GM23248 (cell line): ENCODE measurements at places on chromosomes 6 and 20. TPM values are rescaled to one million over a fixed set of nuclear protein-coding genes. Genes with fewer than 3 reads are reported as not detected.

The APOM gene
- total RNA-seq: 0.76 and 3.3 TPM in 2 replicates

DNA sequence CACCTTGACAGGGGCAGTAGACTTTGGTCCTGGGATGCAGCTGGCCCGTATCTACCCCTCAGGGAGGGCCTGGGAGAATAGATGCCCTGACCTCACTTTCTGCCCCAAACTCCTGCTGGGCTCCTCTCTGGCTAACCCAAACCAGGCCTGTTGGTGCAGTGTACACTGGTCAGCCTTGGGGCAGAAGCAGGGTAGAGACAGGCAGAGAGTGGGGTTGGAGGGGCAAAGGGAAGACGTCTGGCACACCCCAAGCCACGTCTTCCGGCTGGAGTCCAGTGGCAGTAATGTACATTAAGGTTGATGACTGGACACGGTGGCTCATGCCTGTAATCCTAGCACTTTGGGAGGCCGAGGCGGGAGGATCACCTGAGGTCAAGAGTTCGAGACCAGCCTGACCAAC, 9.3 kb downstream of the DDR1 start:
- DNase-seq: no peak
- no peaks in the 10 kb centered on the region for H3K27me3 ChIP-seq
- H3K4me3 ChIP-seq: no peak overlapping the region
- H3K36me3 ChIP-seq: no peaks in the 10 kb centered on the region
- H3K27ac ChIP-seq: no peak overlapping the region

- H3K27me3 ChIP-seq: no peaks in the 10 kb centered on the region
- DNase-seq: no peak
- H3K36me3 ChIP-seq: no peaks in the 10 kb centered on the region
- peaks cover 12% of the 10 kb centered on the region for H3K4me1 ChIP-seq
- H3K4me3 ChIP-seq: no peak overlapping the region
- no peak overlapping the region for H3K27ac ChIP-seq
Measured at GRCh38 chr6:130585587-130585986, 219.8 kb downstream of the TMEM200A start.

- no peak overlapping the region for H3K27ac ChIP-seq
- H3K36me3 ChIP-seq: no peaks in the 10 kb centered on the region
- H3K4me3 ChIP-seq: no peak overlapping the region
- no peak for DNase-seq
- H3K4me1 ChIP-seq: no peaks in the 10 kb centered on the region; the same call in 1 of the 2 replicates
- H3K27me3 ChIP-seq: no peaks in the 10 kb centered on the region
Measured at GRCh38 chr20:15575255-15575654, 998.0 kb downstream of the KIF16B start.

- peaks cover 38% of the 10 kb centered on the region for H3K4me1 ChIP-seq
- H3K27me3 ChIP-seq: no peaks in the 10 kb centered on the region
- H3K4me3 ChIP-seq: no peak overlapping the region
- H3K36me3 ChIP-seq: no peaks in the 10 kb centered on the region
- DNase-seq: no peak
Measured at GRCh38 chr20:19789009-19789408, 31.0 kb downstream of the RIN2 start.

DNA sequence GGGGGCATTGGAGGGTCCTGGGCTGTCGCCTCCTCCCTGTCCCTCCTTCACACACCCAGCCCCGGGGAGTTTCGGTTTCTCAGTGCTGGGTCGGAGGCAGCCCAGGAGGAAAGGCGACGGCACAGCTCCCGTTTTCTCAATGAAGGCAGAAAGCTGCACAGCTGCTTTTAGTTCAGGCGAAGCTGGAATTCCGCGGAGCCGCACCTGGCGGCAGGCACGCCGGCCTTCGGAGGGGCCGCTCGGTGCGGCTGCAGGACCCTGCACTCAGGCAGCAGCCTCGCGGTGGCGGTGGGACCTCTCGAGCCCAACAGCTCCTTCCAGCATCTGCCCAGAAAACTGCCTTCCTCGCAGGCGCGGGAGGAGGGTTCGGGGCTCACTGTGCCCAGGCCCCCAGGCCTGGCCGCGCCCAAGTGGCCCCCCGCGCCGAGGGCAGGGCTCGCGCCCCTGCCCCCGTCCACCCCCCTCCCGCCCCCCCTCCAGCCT, 4.6 kb downstream of the FOXQ1 start:
- peak; percentile 52 for DNase-seq
- peak overlapping the region; percentile 77 for H3K4me3 ChIP-seq
- no peaks in the 10 kb centered on the region for H3K36me3 ChIP-seq
- no peak overlapping the region for H3K27ac ChIP-seq
- H3K27me3 ChIP-seq: peaks cover 24% of the 10 kb centered on the region
- peaks cover 4% of the 10 kb centered on the region for H3K4me1 ChIP-seq

DNA sequence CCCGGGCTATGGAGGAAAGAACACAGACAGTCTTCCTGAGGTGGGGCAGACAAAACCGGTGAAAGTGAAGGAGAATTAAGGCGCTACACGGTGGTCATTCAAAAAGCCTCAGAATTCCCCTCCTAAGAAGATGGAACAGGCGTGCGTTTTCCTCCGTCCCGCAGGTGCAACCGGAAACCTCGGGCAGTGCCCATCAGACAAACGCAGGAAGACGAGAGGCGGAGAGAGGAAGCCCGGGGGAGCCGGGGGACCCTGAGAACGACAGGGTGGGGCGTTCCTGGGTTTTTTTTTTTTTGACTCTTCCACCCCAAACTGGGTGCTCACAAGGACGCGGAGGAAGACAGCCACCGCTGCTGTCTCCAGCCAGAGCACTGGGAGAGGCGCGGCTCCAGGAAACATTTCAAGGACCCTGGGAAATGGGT, 25.4 kb downstream of the TTLL2 start:
- no peak for DNase-seq
- H3K4me3 ChIP-seq: no peak overlapping the region
- peaks cover 4% of the 10 kb centered on the region; the same call in 1 of the 2 replicates for H3K27me3 ChIP-seq
- no peak overlapping the region for H3K27ac ChIP-seq

- peak; percentile 42 for DNase-seq
- H3K27me3 ChIP-seq: no peaks in the 10 kb centered on the region
- H3K4me1 ChIP-seq: no peaks in the 10 kb centered on the region
- no peak overlapping the region for H3K27ac ChIP-seq
- H3K36me3 ChIP-seq: no peaks in the 10 kb centered on the region
Measured at GRCh38 chr6:122286512-122286911, 112.9 kb upstream of the HSF2 start.

GRCh38 chr20:7772371-7772770, 167.9 kb downstream of the HAO1 start:
- H3K36me3 ChIP-seq: no peaks in the 10 kb centered on the region
- DNase-seq: peak; percentile 53
- no peaks in the 10 kb centered on the region for H3K4me1 ChIP-seq
- no peaks in the 10 kb centered on the region for H3K27me3 ChIP-seq
- no peak overlapping the region for H3K27ac ChIP-seq

GRCh38 chr6:98844244-98845210, 10.2 kb downstream of the POU3F2 start:
- peaks cover 51% of the 10 kb centered on the region for H3K27me3 ChIP-seq
- H3K4me3 ChIP-seq: peak overlapping the region; percentile 67
- no peaks in the 10 kb centered on the region for H3K36me3 ChIP-seq
- H3K4me1 ChIP-seq: no peaks in the 10 kb centered on the region

- peak; percentile 97 for DNase-seq
- no peak overlapping the region for H3K4me3 ChIP-seq
- peak overlapping the region; percentile 85 for H3K27ac ChIP-seq
- H3K36me3 ChIP-seq: peaks cover 5% of the 10 kb centered on the region
- peaks cover 19% of the 10 kb centered on the region for H3K4me1 ChIP-seq
Measured at GRCh38 chr20:38143646-38144554, 21.2 kb downstream of the TGM2 start.

GRCh38 chr20:58669287-58670006, 18.4 kb downstream of the STX16 start:
- no peak for DNase-seq
- H3K36me3 ChIP-seq: peaks cover 58% of the 10 kb centered on the region
- peak overlapping the region; percentile 25 for H3K27ac ChIP-seq
- no peaks in the 10 kb centered on the region for H3K27me3 ChIP-seq
- peaks cover 9% of the 10 kb centered on the region for H3K4me1 ChIP-seq

- H3K4me3 ChIP-seq: no peak overlapping the region
- no peak overlapping the region for H3K27ac ChIP-seq
- no peak for DNase-seq
- H3K4me1 ChIP-seq: no peaks in the 10 kb centered on the region
- no peaks in the 10 kb centered on the region for H3K36me3 ChIP-seq
- H3K27me3 ChIP-seq: no peaks in the 10 kb centered on the region; the same call in 1 of the 2 replicates
Measured at GRCh38 chr6:168090706-168091105, 11.7 kb upstream of the FRMD1 start.

DNA sequence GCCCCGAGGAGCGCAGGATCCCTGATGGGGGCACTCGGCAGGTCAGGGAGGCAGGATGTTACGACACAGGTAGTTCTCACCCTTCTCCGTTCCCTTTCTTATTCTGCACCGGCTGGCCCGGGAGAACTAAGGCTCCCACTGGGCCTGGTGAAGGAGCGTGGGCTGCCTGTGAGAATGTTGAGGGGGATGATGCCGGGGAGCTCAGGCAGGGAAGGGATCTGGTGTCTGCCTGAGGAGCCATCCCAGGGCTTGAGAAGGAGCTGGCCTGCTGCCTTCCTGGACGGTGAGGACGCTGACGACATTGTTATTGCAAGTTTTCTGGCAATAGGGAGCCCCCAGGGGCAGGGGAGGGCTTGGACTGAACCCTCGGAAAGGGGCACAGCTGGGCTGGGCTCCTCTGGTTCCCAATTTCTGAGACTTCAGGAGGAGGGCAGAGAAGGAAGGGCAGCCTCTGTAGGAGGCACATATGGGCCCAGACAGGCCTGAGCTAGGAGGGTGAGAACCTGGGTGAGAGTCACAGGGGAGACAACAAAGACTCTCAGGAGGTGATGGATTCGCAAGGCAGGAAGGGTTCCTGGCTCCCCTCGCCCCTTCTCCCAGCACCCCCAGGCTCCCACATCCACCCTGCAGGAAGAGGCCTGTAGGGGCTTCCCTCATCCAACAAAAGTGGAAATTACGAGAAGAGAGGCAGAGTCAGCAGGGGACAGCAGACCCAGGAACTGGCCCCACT, 32.8 kb downstream of the CYP21A2 start:
- H3K27ac ChIP-seq: no peak overlapping the region
- no peaks in the 10 kb centered on the region for H3K27me3 ChIP-seq
- no peaks in the 10 kb centered on the region for H3K36me3 ChIP-seq
- no peak overlapping the region for H3K4me3 ChIP-seq
- peaks cover 8% of the 10 kb centered on the region for H3K4me1 ChIP-seq
